ENCODE measurements at places on chromosomes 1 and 21.

GRCh38 chr21:14850394-14850793, 214.4 kb downstream of the NRIP1 start:
- DNase-seq: no peak

GRCh38 chr1:209021622-209022021, 561.9 kb upstream of the CAMK1G start:
- DNase-seq: no peak

GRCh38 chr21:39980241-39980820, 113.1 kb downstream of the PCP4 start:
- no peak for DNase-seq

GRCh38 chr1:162954824-162955223, 93.8 kb upstream of the CCDC190 start:
- DNase-seq: no peak

DNA sequence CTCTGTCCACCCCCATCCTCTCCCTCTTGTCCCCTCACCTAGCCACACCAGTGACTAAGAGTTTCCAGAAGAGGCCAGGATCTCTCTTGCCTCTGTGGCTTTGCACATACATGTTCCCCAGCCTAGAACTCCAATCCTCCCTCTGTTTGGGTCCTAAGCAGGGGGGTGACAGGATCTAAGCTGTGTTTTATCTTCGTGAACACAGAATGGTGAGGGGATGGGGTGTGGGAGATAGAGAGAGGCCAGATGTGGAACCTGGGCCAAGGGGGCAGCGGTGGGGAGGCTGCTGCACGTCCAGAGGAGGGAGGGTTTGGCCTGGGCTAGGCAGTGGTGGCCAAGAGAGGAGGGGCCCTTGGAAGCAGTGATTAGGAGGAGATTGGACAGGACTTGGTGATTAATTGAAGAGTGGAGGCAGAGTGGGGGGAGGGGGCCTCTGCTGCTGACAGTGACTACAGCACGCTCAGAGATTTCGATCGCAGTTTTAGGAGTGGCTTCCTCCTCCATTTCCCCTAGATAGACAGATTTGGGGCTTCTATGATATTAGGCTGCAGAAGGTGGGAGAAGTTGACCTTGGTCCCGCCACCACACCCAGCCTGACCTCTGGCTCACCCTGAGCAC, 17.1 kb upstream of the ADGRB2 start:
- no peak for DNase-seq

- no peak for DNase-seq
Observed at GRCh38 chr1:28974432-28974831, 60.1 kb downstream of the EPB41 start.

GRCh38 chr1:6580593-6581409, 1.0 kb downstream of the ZBTB48 start:
- DNase-seq: no peak

- no peak for DNase-seq
Observed at GRCh38 chr1:246043556-246043955, 463.5 kb downstream of the SMYD3 start.

- no peak for DNase-seq
Observed at GRCh38 chr1:67227196-67227595, 60.9 kb downstream of the IL23R start.

- DNase-seq: no peak
Observed at GRCh38 chr1:228339766-228340685, 66.6 kb downstream of the TRIM11 start.

DNA sequence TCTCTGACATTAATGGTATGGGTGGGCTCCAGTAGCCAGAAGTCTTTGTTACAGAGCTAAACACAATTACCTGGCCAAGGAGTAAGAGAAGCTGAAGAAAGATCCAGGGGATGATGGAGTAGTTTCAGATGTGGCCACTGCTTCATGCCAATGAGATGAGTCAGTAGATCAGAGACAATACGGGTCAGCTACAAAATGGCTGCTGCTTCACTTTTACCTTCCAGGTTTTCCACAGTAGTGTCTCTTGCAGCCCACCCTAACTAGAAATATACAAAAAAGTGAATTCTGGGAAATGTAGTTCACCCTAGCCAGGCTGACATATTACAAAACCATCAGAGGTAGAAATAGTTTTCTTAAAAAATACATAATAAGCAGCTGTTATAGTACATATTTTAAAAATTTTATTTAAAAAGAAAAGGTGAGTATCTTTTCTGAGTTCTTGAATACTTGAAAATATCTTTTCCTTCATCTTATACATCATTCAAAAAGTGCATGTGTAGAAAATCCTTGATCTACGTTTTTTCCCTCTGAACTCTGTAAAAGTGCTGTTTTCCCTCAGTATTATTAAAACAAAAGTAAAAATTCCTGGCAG, 36.1 kb downstream of the LRIF1 start:
- DNase-seq: no peak

- DNase-seq: peak; percentile 55
Observed at GRCh38 chr1:175154629-175155472, 37.7 kb downstream of the KIAA0040 start.

GRCh38 chr1:228778026-228778425, 42.7 kb downstream of the RHOU start:
- DNase-seq: no peak

DNA sequence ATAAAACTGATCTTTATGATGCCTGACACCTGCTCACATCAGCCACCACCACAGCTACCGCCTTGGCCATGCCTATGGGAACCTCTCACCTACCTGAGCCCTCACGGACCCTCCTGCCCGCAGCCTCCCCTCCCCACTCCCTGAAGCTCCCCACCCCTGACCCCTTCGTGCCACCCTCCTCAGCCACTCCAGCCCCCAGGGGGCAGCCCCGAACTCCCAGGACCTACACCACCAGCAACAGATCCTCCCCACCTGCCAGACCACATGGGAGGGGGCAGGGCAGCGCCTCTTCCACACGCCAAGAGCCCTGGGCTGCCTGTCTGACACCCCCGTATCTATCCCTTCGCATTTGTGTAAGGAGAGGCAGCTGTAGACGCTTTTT, 14.2 kb upstream of the ARHGEF16 start:
- DNase-seq: no peak

DNA sequence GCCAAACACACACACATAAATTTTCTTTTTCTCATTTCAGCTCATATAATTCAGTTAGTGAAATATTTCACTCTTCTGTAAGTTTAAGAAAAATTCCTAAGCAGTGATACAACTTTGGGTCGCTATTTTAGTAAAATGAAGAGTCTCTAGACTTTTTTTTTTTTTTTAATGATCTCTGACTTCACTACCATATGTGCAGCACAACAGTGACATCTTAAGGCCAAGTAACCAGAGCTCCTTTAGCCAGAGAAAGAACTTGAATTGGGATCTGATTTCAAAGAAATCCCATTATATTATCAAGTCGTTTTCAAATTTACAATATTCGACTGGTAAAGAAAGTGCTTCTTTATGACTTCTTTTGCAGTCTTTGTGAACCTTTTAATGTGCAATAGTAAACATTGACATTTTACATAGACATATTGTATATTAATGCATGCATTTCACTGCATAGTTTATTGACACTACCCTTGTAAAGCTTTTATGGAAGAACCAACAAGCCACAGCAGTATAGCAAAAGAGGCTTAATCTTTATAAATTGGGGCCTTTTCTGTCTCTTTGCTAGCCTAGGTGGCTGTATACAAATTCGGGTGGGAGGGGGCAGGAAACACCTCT, 62.2 kb downstream of the LRRC40 start:
- DNase-seq: no peak

DNA sequence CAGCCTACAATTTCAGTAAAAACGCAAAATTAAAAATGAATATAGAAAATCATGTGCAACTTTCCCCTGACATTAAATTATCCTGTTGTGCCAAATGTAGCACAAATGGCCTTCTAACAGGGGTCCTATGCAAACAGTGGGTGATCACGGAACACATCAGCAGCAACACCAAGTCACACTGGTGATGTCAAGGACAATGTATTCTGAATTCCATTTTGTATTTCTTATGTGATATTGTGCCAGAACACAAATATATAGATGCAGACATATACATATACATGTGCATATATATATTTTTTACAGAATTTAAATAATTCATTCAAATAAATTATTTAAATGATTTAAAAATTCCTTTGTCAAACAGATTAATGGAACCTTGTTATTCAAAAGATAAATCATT, 8.6 kb upstream of the ADGRL2 start:
- DNase-seq: no peak

GRCh38 chr21:35991131-35991530, 69.2 kb downstream of the SETD4 start:
- no peak for DNase-seq
